Stimulated activated CD4-positive, alpha-beta T cell treated with anti-CD3 and anti-CD28 coated beads, TNF-alpha, amount 100 ng/mL, for 4 hours (primary cell): ENCODE measurements at places on chromosomes 13 and 19.

DNA sequence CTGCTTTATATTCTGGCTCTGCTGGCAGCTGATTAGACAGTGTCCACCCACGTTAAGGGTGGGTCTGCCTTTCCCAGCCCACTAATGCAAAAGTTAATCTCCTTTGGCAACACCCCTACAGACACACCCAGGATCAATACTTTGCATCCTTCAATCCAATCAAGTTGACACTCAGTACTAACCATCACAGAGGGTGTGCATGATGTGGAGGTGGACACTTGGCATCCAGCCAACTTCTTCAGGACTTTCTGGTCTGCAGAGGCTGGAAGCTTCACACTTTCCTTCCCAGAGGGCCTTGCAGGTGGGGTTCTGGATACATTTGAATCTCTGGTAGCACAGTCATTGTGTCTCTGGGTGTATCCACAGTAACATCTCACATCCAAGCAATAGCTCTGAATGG lies 18.9 kb upstream of the IGFL1 start:
- DNase-seq: no peak

DNA sequence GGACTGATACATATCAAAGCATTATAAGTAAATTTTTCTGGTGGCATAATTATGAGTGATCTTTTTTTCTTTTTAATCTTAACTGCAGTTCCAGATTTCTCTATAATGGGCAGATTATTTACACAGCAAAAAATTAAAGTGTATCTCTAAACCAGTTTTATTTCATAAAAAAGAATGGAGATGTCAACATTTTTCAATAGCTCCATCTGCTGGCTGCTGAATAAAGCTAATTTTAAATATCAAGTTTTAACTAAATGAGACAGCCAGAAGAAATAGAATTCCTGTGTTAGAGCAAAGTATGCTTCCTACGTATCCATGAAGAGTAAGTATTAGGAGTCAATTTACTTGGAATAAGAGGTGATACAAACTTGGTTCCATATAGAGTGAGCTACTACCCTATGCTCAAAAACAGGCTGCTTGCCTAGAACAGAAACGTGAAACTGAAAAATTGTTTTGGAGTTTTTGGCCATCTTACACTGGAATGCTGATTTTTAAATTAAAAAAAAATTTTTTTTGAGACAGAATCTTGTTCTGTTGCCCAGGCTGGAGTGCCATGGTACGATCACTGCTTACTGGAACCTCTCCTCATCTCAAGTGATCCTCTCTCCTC lies 5.0 kb upstream of the PDS5B start:
- no peak for DNase-seq

- DNase-seq: no peak
Measured at GRCh38 chr13:80121038-80121437, 219.9 kb downstream of the SPRY2 start.

- no peak for DNase-seq
Measured at GRCh38 chr13:102879793-102880499, 34.1 kb downstream of the ERCC5 start.

GRCh38 chr13:42409075-42409474 lies 137.1 kb downstream of the AKAP11 start:
- DNase-seq: no peak

DNA sequence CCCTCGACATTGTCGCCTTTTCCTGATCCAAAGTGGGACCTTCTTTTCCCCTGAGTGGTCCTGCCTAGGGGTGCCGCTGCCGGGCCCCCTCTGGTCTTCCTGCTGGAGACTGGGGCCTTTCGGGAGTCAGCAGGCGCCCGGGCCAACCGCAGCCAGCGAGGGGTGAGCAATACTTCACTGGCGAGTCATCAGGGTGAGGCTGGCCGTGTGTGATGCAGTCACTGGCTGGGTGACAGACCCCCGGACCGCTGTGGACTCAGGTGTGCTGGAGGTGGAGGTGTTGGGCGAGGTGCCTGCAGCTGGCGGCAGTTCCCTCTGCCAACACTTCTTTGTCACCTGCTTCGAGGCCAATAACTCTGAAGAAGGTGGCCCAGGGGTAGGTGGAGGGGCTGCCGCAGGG lies 1.5 kb upstream of the CGB5 start:
- no peak for DNase-seq

DNA sequence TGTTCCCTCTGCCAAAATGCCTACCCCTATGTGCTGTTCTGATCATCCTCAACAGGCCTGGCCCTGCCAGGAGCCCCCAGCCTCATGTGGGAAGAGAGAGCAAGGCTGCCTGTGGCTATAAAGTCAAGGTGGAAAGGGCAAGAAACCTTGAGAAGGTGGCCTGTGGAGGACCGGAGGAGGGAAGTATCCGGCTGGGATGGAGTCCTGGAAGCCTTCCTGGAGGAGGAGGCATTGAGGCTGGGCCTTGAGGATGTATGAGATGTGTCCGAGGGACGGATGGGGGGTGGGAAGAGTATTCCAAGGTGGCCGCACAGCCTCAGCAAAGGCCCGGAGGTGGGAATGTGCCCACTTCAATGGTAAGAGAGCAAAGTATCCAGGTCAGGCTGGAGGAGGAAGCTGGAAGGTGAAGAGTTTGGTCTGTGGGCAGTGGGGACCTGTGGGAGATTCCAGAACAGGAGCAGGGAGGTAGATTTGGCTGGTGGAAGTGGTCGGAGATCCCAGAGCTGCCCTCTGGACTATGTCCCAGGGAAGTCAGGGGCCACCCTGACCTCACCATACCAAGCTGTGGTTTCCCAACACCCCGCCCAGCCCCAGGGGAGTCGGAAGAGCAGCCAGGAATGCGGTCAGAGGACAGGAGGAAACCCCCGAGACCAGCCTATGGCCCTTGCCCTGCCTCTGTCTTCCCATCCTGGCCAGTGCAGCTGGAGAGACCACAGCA lies 3.0 kb upstream of the PLIN4 start:
- DNase-seq: no peak

DNA sequence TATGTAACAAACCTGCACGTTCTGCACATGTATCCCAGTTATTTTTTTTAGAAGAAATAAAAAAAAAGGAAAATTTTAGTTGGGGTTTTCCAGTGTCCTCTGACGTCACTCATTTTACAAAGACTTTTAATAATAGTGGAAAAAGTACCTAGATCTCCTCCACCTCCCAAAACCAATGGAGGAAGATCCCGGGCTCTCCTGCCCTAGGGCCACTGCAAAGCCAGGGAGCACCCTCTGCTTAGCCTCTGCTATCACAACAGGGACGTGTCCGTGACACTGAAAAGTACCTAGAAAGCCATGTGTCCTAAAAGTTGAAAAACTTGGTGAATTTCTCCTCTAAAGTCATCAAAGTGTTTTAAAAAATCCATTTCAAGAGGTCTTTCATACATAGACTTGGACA lies 46.7 kb upstream of the IRS2 start:
- no peak for DNase-seq

DNA sequence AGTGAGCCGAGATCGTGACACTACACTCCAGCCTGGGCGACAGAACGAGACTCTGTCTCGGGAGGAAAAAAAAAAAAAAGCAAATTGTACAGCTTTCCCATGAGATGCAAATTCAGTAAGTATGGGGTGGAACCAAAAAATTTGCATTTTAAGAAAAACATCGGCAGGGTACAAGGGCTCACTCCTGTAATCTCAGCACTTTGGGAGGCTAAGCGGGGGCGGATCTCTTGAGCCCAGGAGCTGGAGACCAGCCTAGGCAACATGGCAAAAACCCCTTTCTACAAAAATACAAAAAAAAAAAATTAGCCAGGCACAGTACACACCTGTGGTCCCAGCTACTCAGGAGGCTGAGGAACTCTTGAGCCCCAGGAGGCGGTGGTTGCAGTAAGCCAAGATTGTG lies 91.2 kb downstream of the ELF1 start:
- DNase-seq: no peak

- DNase-seq: no peak
Measured at GRCh38 chr19:2556221-2557092, 80.5 kb downstream of the GADD45B start.

DNA sequence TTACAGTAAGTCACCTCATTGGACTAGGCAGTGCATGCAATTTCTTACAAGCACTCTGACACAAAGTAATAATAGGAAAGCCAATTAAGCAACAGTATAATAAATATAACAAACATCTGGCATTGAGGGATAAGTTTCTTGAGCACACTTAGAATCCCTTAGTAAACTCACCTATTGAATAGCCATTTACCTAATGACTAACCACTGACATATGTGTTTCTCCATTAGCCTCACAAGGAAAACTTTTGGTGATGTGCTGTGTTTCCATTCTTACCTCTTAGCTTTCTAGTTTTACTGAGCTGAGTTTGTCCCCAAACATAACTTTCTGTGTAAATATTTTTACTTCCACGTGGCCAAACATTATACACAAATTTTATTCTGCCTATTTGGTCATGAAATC lies 47.4 kb upstream of the PCDH9 start:
- no peak for DNase-seq

DNA sequence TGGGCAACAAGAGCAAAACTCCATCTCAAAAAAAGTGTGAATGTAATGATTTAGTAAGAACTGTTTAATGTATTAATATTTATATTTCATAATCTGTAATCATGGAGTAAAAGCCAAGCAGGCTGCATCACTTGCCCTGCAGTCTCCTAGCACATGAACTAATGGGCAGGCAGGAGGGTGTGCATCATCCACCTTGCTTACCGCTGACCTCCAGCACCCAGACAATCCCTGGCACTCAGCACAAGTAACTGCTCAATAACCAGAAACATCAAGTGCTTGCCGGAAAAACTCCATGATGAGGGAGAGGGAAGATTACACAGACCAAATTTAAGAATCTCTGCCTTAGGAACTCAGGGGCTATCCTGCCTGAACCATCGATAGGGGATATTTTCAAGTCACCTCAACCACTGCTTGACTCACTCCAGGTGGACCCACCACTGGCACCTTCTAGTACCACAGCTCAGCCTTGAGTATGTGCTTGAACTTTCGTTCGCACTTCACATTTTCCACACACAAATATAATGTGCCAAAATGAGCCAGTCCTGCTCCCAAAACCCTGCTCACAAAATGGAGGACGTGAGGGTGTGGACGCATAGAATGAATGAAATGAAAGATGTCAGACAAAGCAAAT lies 18.6 kb downstream of the BRD4 start:
- no peak for DNase-seq
